ENCODE measurements at places on chromosomes 3 and 15.
A peak's percentile ranks its signal among the peaks of the same experiment; 100 is the strongest.

DNA sequence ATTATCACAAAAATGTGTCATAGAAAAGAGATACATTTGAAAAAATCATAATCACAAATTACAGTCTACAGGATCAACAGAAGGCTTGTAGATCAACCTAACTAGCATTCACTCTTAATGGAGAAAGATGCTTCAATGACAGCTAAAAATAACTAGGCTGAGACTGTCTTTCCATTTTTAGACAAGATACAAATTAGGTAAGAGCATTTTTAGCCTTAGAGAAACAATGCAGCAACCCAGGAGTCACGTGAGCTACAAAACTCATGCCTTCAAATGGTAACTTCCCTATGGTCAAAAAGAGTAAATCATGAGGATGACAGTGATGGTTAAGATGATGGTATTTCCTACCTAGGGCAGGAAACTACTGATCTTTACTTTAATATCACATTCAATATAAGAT lies 415.4 kb downstream of the MAGI1 start:
- no peak for DNase-seq

DNA sequence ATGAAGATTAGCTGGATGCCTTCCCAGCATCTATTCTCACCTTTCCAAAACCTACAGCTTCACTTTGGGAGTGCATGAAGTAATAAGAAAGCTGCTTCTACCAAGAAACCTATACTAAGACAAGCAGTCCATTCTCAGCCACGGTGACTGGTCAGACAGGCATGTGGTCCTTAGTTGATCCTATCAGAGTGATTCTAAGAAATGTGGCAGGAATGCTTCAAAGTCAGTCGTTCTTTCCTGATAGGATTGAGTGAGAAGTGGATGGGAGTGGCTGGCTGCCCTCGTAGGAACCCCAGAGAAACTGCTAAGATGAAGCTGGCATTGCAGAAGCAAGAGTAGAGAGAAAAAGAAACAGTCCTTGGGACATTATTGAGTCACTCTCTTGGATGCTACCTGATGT lies 16.6 kb downstream of the FOXB1 start:
- DNase-seq: no peak

GRCh38 chr15:42691308-42691707 lies 45.6 kb downstream of the CDAN1 start:
- DNase-seq: peak; percentile 11

DNA sequence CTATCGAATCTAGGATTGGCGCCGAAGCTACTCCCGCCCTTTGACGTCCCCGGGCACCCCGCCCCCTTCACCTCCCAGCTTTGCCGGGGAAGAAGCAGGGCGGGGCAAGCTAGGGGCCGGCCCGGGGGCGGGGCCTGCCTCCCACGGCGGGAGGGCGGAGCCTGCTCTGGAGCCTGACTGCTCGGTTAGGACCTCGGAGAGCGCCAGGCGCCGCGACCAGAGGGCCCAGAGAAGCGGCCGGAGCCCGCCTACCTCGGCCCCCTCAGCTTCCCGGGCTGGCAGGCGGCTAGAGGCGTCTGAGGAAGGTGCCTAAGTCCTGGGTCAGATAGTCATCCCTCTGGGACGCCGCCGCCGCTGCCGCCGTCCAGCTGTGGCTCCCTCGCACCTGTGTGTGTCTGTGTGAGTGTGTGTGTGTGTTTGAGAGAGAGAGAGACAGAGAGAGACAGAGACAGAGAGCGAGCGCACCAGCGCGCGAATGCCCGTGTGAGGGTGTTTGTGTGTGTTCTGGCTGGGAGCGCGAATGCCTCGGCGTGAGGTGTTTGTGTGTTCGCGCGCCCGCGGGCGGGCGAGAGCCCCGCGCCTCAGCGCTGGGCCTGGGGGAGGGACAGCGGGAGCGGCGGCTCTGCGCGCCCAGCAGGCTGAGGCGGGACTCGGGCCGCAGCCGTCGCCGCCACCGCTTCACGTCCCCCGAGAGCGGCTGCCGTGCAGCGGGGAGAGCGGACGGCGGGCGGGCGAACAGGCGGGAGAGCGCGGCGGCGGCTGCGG lies at the start of gene STXBP5L:
Gene STXBP5L, plus strand, starts transcription at position 176 of the 765 bp plus-strand sequence. CDS start 1,374 bp downstream, outside the sequence.
- peak; percentile 88 for DNase-seq

- no peak for DNase-seq
These were observed 252.2 kb downstream of the FAM43A start for GRCh38 chr3:194937882-194938321.
